ENCODE measurements at places on chromosomes 16 and 17.
A peak's percentile ranks its signal among the peaks of the same experiment; 100 is the strongest.

DNA sequence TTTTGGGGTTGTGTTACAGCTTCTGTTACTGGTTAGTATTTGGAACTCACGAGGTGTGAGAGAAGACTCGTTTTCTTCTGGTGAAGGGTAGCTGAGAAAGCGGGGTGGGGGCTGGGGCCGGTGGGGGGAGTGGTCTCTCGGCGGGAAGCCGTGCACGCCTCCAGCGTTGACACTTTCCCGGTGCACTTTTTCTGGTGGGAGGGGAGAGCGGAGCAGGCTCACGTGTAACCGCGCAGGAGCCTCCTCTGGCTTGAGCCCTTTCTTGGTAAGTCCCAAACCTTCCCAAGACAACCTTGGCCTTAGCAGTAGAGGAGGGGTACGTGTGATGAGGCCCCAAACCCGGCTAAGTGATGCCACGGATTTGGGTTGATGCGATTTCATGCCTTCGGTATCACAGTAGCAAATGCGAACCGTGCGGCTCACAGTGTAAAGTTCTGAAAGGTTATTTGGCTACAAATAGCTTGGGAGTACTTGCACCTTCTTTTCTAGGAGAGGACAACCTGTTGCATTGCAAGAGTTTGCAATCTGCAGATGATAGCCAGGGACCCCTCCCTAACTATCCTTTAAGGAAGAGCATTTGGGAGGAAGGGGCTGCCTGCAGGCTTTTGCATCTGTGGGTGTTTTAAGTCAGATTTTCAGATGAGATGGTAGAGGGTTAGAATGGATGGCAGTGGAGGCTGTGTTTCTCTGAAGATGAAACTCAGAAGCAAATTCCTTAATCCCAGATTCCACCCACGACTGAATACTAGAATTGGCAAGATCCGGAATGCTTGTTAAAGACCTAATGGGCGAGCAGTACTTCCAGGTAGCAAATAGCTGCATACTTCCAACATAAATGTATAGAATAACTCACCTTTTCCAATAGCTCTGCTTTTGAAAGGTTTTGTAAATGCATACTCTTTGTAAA is 1.5 kb downstream of the HLF start:
- no peak for DNase-seq

- DNase-seq, result no peak
These were observed 83.9 kb downstream of the RMI2 start for GRCh38 chr16:11429123-11429522.

DNA sequence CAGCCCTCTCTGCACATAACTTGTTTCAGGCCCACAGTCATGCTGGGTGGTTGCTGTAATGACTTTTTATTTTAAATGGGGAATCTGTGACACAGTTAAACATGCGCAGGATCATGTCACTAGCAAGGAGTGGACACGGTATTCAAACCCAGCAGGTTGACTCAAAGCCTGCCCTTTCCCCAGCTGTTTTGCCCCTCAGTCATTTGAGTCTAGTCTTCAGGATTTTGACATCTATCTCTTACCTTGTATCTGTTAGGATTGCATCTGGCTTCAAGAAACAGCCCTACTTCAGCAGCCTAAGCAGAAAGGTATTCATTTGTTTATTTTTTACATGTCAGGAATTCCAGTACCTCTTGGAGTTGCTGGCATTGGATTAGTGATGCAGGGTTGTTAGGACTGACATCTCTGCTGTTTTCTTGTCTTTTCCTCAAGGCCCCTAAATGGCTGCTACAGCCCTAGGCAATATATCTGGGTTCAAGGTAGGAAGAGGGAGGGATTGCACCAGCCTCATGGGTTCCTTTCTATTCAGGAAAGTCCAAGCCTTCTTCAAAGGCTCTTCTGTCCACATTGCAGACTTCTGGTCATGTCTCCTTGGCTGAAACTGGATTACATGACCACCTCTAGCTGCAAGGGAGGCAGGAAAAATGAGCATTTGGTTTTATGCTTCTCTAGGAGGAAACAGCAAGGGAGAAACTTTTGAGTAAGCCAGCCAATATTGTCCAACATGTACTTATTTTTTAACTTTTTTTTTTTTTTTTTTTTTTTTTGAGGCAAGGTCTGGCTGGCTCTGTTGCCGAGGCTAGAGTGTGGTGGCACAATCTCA is 22.8 kb downstream of the ABCC1 start:
- no peak for DNase-seq

DNA sequence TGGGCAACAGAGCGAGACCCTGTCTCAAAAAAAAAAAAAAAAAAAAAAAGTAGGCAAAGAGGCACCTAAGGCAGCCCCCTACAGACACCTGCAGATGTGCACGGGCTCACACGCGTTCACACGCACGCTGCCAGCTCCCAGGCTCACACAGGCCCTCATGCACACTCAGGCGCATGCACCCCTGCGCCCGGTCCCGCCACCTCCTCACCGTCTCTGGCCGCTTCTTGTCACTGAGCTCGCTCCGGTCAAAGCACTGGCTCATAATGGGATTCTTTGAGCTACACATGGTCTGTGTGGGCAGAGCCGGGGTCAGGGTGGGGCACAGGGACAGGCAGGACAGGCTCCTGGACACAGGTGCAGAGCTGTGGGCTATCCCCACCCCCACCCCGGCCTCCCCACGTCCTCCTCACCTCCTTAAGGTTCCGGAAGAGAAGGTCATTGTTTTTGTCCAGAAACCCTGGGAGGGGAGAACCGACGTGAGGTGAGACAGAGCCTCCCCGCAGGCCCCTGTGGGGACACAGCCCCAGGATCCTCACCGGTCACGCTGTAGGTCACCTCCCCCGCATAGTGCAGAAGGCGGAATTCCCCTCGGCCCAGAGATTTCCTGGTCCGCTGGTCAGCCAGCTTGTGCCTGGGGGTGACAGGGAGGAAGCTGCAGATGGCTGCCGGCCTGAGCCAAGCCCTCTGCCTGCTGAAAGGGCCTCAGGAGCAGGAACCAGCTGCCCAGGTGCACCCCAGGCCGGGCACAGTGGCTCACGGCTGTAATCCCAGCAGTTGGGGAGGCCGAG is 17.9 kb downstream of the MYO1C start:
- no peak for DNase-seq

- DNase-seq, result peak; percentile 34
These were observed 79.8 kb upstream of the TBC1D3K start for GRCh38 chr17:37844158-37844976.

DNA sequence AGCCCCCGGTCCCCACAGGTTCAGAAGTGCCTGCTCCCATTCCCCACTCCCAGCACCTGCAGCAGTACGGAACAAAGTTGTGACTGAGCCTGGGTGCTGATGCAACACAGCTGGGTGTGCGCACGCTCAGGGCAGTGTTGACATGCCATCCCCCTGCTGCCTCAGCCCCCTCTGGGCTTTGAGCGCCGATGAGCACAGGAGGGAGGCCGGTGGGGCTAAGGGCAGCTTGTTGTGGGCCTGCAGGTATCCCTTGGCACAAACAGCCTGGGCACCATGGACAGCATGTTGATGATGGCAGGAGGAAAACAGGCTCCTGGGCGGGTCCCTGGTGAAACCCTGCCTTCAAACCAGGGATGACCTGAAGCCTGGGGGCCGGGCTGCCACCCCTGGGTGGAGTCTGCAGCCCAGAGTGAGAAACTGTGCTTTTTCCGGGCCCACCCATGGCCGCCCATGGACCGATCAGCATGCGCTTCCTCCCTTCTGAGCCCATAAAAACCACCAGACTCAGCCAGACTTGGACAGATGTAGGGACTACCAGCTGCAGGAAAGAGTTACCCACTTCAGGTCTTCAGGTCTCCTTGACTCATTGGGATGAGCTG is 175.5 kb downstream of the PHKB start:
- DNase-seq, result no peak

DNA sequence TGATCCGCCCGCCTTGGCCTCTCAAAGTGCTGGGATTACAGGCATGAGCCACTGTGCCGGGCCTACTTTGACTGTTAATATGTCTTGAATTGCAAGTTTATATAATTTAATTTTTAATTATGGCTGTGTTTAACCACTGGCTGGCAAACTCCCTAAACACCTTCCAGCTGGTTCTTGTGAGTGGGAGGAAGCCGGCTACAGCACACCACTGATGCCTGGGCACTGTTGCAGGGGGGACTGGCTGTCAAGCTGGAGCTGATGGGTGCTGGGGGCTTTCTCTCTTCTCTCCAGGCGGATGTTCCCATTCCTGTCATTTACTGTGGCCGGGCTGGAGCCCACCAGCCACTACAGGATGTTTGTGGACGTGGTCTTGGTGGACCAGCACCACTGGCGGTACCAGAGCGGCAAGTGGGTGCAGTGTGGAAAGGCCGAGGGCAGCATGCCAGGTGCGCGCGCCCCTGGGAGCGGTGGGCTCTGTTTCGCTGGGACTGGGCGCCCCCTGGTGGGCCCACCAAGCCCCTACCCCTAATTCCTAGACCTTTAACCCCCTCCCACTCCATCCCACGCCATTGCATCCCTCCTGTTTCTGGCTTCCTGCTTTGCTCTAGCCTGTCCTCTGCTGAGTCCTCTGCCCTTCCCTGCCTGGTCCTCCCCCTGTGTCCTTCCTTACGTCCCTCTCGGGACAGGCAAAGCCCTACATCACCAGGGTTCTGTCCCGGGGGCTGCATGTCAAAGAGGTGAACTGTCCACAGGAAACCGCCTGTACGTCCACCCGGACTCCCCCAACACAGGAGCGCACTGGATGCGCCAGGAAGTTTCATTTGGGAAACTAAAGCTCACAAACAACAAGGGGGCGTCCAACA is 9.5 kb downstream of the TBX21 start:
- DNase-seq, result no peak

DNA sequence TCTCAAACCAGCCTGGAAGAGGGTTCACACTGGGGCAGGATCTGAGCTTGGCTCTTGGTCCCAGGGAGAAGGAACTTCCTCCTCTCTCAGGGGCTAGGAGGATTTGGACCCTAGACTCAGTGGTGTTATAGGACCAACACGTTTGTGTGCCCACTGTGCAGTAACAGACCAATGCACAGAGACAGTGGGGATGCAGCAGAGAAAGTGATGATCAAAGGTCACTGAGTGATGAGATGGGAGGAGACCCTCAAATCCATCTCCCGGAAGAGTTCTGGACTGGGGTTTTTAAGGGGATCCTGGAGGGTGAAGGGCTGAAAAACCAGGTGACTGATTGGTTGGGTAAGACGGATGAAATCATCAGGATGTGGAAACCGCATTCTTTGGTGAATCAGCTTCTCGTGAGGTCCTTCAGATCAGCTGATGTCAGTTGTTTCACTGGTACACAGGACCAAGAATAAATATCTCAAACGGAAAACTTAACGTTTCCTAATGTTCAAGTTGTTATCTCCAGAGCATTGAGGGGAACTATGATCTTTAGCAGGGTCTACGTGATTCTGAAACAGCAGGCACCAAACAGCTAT is 3.3 kb upstream of the VAC14 start:
- no peak for DNase-seq
